ENCODE measurements at places on chromosomes 2 and 18.

DNA sequence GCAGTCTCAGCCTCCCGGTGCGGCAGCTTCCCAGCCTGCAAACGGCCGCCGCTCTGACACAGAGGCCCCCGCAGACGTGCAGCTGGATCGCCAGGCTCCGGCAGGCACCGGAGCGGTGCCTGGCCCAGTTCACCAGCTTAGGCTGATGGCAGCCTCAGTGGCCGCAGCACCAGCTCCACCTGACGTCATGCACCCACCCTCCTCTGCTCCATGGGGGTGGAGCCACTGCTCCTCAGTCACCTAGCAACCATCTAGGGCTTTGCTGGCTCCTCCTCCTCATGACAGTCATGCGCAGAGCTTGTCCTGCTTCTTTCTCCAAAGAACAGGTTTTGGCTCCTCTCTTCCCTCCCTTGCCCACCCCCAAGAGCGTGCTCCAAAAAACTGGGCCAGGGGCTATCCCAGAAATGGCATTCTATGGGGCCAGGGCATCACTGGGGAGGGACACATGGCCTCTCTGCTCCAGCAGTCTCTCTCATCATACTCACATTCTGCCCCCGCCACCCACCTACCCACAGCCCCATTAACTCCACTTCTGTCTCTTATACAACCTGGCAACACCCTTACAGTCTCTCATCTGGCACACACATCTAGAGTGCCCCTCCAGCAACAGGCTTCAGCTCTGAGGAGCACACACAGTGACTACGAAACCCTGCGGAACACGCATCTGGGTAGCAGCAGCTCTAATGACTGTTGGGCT is 5.5 kb downstream of the DCTN1 start:
- no peak for DNase-seq

DNA sequence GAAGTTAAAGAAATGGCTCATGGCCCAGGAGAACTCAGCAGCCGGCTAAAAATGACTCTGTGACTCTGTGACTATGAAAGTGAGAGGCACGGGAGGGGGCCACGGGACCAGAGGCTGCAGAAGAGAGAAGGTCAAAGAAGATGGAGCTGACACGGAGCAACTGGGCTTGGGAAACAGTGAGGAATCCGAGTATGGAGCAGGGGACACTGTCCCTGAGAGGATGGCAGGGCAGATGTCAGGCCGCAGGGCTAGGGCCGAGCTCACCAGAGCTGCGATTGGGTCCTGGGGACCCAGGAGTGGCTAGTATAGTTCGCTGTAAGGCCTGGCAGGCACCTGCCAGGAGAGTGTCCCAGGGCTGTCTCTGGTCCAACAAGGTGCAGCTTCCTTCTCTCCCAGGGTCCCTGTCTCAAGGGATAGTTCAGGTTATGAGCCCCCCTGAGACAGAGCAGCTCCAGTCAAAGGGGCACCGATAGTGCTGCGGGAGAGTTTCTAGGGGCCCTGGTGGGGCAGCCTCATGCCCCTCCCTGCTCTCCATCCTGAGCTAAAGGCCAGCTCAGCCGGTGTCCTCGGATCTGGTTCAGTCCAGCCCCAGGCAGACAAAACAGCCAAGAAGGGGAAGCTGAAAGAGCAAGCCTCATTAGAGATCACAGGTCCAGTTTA is 42.7 kb downstream of the CIB4 start:
- no peak for DNase-seq

GRCh38 chr2:171230176-171230575 is 69.5 kb upstream of the TLK1 start:
- no peak for DNase-seq

DNA sequence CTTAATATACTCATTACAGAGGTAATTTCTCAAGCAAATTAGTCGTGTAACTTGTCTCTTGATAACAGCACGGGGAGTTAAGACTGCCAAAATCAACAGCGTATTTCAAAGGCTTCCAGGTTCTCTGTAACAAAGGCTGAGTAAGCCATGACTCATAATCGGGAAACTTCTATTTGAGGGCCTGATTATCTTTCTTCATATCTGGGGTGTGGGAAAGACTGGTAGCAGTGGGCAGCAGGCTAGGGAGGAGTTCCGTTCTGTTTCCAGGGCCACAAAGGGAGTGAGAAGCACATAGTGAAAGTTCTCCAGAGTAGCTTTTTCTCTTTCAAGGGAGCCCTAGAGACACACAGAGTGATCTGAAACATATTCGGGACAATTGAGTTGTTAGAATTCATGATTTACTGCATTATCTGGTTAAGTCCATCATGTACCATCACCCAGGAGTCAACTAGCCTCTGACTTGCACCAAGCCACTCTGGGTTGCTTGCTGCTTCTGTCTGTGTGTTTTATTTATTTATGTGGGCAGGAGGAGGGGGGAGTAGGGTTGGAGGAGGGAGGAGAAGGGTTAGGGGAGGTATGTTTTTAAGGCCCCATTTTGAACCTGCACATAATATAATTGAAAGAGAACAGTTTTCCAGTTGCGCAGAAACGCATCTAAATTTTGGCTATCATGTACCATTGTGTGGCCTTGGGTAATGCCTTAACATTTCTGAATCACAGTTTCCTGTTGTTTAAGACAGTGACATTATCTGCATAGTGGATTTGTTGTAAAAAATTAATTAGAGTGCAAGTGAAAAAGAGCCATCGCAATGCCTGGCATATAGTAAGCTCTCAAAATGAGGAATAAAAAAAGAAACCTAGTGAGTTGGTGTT is 80.5 kb upstream of the ITPRID2 start:
- DNase-seq = peak; percentile 81
